Dorsolateral prefrontal cortex (tissue), 122 donors: ENCODE measurements at places on chromosomes 4 and X. TPM values are rescaled to one million over a fixed set of nuclear protein-coding genes. Genes with fewer than 3 reads are reported as not detected.
A peak's percentile ranks its signal among the peaks of the same experiment; 100 is the strongest.

CFI gene
- total RNA-seq: 1.6 TPM

NMU gene
- total RNA-seq: 3.1 TPM

PRR32 gene
- not detected for total RNA-seq

- peak; percentile 24 for DNase-seq
Measured at GRCh38 chr4:180057891-180058671, 2185.1 kb upstream of the TENM3 start.

- DNase-seq: no peak
Measured at GRCh38 chrX:39399387-39399786, 598.1 kb downstream of the MID1IP1 start.

DNA sequence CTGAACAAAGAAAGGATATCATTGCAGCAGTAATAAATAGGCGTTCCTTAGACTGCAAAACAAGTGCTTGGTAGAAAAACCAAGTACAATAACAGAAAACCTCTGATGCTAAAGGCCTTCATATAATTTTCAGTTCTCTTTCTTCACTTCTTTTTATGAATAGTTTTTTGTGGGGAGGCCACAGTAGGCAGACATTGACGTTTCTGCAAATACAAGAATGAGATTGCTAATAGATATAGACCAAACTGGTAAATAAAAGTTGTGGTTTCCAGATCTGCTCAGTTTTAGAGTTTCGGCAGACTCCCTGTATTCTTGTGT is 57.0 kb upstream of the RAP1GDS1 start:
- DNase-seq: no peak

DNA sequence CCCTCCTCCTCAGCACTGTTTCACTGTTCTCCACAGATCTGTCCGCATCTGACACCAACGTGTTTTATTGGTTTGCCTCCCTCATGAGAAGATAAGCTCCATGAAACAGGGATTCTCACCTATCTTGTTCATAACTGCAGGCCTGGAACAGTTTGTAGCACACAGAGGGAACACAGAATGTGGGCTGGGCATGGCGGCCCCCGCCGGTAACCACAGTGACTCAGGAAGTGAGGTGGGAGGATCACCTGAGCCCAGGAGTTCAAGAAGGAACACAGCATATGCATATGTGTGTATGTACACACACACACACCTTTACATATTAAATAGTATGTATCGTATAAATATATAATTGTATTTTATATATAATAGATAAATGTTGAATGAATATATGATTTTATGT is 168.6 kb downstream of the AFAP1 start:
- no peak for DNase-seq

DNA sequence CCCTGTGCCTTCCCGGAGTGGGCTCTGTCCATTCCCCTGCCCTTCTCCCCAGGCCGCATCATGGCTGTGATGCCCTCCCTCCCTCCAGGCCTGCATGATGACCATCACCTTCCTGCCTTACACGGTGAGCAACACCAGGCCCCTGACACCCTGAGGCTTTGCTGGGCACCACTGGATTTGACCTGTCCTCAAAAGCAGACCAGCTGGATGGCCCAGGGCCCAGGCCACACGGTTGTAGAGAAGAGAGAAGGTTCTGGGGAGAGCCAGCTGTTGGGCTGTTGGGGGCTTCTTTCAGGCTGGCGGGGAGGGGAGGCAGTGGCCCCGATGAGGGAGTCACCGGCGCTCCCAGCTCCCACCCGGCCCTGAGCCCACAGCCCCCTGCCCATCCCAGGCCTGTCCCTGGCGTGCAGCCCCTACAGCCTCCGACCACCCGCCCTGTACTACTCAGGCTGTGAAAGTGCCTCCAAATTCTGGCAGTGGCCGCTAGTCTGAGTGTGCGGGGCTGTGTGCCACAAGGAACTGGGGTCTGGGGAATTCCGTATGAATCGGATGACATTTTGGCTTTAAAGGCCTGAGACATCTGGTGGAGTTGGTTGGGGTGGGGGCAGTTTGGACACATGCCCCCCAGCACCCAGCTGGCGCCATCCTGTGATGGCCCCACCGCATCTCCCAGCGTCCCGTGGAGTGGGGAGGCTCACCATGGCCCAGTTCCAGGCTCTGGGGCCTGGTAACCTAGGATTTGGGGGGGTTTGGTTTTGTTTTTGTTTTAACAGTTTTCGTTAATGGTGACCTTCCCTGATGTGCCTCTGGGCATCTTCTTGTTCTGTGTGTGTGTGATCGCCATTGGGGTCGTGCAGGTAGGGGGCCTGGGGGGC is 19.6 kb downstream of the TMEM175 start:
- peak; percentile 26 for DNase-seq

GRCh38 chr4:56701161-56701480 is 20.0 kb upstream of the HOPX start:
- DNase-seq: no peak

GRCh38 chr4:154928640-154929257 is 147.7 kb downstream of the RBM46 start:
- DNase-seq: no peak

- DNase-seq: no peak
Measured at GRCh38 chrX:137568741-137569469, 3.0 kb downstream of the ZIC3 start.

DNA sequence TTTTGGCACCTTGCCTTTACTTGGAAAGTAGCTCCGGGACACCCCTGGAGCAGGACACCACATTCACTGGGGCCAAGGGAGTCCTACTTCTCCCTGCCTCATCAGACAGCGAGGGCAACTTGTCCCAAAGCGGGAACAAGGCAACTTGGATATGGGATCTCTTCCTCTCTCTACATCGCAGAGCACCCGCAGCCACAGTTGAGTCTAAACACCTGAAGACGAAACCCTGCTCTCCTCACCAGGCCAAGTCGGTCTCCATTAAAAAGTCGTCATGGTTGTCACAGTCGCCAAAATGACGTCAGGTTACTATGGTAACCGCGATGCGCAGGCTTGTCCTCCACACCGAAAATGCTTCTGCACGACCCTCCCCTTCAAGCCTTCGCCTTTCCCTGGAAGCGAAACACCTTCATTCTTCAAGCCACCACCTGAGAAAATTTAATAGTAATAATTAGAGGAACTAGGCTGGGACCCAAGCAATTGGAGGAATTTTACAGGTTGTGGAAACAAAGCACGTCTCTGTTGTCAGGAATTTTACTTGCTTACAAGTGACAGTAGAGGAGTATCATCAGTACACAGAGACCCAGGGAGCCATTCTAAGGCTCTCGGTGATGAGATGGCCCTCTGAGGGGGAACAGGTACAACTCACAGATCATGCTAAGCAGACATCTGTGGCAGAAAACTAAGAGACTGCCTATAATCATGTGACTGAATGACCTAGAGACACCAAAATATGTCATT is 30.5 kb upstream of the TCEAL4 start:
- DNase-seq: peak; percentile 70

- no peak for DNase-seq
Measured at GRCh38 chrX:153880440-153880815, 5.5 kb downstream of the L1CAM start.

GRCh38 chr4:39043861-39044363 is 11.7 kb upstream of the TMEM156 start:
- no peak for DNase-seq

GRCh38 chr4:105637408-105638176 is 70.9 kb downstream of the INTS12 start:
- DNase-seq: peak; percentile 65

DNA sequence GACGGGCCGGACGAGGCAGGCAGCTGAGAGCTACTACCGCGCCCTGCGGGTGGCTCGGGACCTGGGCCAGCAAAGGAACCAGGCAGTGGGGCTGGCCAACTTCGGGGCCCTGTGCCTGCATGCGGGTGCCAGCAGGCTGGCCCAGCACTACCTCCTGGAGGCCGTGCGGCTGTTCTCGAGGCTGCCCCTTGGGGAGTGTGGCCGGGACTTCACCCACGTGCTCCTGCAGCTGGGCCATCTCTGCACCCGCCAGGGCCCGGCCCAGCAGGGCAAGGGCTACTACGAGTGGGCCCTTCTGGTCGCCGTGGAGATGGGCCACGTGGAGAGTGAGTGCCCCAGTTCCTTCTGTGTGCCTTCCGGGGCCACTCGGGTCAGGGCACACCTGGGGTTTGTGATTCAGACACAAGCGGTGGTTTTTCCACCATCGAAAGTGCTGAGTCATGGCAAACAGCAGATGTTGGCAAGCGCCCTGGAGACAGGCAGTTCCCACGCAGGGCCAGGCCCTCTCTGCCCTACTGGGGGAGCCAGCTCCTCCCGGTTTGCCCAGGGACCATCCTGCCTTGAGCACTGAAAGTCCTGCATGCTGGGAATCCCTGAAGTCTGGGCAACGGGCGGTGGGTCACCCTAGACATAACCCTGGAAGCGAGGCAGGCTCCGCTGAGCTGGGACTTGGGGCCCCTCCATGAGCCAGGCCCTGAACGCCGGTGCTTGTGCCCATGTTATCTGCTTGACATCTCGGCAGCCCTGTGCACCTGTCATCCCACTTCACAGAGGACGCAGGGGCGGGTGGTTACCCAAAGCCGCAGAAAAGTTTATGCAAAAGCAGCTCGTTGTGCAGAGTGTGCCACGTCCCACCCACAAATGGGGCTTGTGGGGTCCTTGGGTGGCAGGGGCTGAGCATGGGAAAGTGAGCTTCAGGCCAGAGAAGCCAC is 29.5 kb downstream of the SH3TC1 start:
- peak; percentile 62 for DNase-seq

- DNase-seq: peak; percentile 59
Measured at GRCh38 chrX:110180176-110180927, 137.5 kb downstream of the AMMECR1 start.
